Upper lobe of right lung (tissue), 1 donor: ENCODE measurements at places on chromosomes 1 and 21. TPM values are rescaled to one million over a fixed set of nuclear protein-coding genes. Genes with fewer than 3 reads are reported as not detected.

- no peak for DNase-seq
Measured at GRCh38 chr1:161905269-161905884, 118.3 kb downstream of the OLFML2B start.

GRCh38 chr1:213720032-213720431 is 267.7 kb upstream of the PROX1 start:
- no peak for DNase-seq

DNA sequence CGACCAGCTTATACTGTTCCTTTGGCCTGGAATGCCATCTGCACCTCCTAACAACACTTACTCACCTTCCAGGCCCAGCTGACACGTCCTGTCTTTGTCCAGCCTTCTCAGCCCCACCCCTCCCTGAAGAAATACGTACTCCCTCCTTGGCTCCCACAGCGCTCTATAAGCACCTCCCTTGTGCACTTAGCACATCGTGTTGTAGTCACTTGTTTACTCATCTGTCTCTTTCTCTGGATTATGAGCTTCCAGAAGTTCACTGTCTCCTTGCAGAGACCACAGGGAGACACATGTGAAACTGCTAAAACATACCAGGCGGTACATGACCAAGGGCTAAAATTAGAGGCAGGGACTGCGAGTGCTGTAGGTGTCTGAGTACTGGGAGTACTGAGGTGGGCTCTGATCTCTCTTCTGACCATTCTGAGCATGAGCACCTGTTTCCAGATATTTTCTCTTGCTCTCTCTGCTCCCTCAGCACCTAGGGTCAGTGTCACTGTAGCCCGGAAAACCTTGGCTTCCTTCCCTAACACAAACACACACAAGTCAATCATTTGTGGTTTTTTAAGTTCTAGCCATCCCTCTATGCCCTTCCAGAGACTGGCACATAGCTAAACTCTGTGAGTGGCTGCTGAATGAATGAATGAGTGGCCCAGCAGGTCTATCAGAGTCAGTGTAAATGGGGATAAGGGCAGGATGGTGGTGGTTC is 5.1 kb downstream of the DCST1 start:
- no peak for DNase-seq

DNA sequence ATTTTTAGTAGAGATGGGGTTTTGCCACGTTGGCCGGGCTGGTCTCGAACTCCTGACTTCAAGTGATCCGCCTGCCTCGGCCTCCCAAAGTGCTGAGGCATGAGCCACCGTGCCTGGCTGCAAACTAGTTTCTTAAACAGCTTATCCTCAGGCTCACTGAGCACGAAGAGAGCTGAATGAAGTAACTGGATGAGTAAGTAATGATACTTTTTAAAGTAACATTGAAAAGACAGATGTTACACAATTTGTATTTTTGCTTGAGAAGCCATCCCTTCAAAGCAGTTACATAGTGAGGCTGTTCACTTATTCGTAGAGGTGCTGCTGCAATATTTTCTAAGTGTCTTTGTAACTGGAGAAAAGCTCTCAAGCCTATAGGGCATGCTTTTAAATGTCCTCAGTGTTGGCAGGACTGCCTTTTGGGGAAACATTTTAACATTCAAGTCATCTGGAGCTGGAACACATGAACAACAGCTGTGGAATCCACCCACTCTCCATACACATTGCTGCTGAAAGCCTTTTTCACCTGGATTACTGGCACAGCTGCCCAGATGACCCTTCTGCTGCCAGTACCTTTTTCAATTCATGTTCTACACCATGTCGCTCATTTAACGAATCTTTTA is 2.7 kb upstream of the YBX1 start:
- no peak for DNase-seq

- no peak for DNase-seq
Measured at GRCh38 chr1:58072450-58072849, 474.1 kb downstream of the OMA1 start.

DNA sequence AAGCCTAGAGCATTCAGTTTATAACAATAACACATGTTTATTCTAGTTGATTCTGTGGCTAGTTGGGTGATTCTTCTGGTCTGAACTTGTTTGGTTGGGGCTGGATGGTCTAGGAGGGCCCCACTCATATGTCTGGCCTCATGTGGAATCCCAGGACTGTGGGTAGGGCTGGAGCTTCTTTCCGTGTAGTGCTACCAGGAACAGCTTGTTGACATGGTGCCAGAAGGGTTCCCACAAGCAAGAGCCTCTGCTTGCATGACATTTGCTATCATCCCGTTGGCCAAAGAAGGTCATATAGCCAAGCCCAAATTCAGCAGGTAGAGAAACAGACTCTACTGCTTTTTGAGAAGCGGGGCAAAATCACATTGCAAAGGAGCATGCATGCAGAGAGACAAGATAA is 67.6 kb upstream of the PPP2R5A start:
- no peak for DNase-seq

The TSPAN1 gene
- 6.9 TPM for total RNA-seq
